ENCODE measurements at places on chromosomes 2 and 18. TPM values are rescaled to one million over a fixed set of nuclear protein-coding genes. Genes with fewer than 3 reads are reported as not detected.

- H3K36me3 ChIP-seq = no peaks in the 10 kb centered on the region
- no peak overlapping the region for H3K4me3 ChIP-seq
- peaks cover 21% of the 10 kb centered on the region for H3K4me1 ChIP-seq
- H3K27me3 ChIP-seq = peaks cover 30% of the 10 kb centered on the region
- H3K27ac ChIP-seq = no peak overlapping the region
Measured at GRCh38 chr2:241001413-241002274, 3.2 kb downstream of the SNED1 start.

DNA sequence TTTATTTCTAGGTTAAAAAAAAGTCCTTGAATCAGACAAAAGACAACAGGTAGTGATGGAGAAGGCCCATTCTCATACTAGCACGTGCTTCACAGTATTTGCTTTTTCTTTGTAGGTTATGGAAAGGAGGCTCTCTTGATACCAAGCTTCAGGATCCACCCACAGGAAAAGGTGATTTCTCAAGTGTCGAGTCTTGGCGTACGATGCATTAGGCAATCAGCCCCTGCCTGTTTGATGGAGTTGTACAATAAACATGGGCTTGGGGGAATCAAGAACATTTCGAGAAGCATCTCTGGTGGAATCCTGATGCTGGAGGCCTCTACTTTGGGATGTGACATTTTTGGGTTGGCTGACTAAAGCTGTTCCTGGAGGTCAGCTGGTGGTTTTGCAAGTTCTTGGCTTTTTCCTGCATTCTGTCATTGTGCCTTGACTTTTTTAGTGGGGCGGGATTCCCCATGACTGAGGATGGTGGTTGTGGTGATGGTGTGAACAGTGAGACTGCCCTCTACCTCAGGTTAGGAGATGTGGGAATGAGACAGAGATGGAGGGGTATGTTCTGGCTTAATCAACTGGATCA, 231.5 kb upstream of the SPRED2 start:
- no peaks in the 10 kb centered on the region for H3K36me3 ChIP-seq
- no peak for DNase-seq
- H3K27me3 ChIP-seq = no peaks in the 10 kb centered on the region
- H3K4me1 ChIP-seq = peaks cover 6% of the 10 kb centered on the region
- H3K27ac ChIP-seq = no peak overlapping the region

GRCh38 chr18:11991021-11991795, 9.9 kb downstream of the IMPA2 start:
- H3K36me3 ChIP-seq = no peaks in the 10 kb centered on the region
- H3K27ac ChIP-seq = peak overlapping the region; percentile 31
- no peak for DNase-seq
- H3K27me3 ChIP-seq = no peaks in the 10 kb centered on the region
- peaks cover 57% of the 10 kb centered on the region for H3K4me1 ChIP-seq

The FOXI3 gene
- not detected for total RNA-seq

GRCh38 chr2:15748736-15749323, 157.2 kb downstream of the DDX1 start:
- no peaks in the 10 kb centered on the region for H3K36me3 ChIP-seq
- no peak overlapping the region for H3K4me3 ChIP-seq
- peaks cover 18% of the 10 kb centered on the region for H3K4me1 ChIP-seq
- no peak for DNase-seq
- no peaks in the 10 kb centered on the region for H3K27me3 ChIP-seq

DNA sequence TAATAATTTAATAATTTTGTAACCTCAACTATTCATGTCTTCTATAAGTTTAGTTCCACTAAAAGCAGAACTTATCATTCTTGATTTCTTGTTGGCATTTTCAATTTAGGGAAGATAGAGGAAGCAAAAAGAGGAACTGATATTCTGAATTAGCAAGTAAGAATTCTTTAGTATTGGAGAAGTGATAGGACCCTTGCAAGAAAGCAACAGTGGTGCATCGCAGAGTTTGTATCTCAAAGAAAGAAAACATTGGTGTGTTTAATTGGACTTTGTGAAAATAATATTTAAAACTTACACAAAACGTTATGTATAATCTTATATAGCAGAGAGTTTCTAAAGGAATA, 36.5 kb upstream of the TNFRSF11A start:
- no peak for DNase-seq
- no peak overlapping the region for H3K27ac ChIP-seq
- H3K27me3 ChIP-seq = no peaks in the 10 kb centered on the region
- no peaks in the 10 kb centered on the region for H3K4me1 ChIP-seq

The TFCP2L1 gene
- under 0.01 TPM for total RNA-seq

The SKOR2 gene
- not detected for total RNA-seq

The KCNE4 gene
- 7.2 TPM for total RNA-seq

DNA sequence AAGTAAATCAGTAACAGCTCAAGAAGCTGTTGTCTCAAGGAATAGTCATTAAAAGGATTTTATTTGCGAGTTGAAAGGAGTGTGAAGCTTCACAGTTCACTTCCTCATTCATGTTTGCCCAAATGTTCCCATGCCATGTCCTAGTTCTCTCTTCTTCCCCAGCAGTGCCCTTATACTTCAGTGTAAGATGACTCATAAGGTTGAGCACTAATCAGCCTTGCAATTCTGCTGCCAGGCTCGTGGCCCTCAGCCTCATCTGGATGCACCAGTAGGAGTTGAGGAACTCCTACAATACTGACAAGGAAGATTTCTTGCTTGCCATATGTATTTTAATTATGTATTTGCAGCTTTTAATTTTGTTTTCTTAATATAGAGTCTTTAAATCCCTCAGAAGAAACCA, 1980.4 kb downstream of the SUCLG1 start:
- no peaks in the 10 kb centered on the region for H3K4me1 ChIP-seq
- H3K27me3 ChIP-seq = no peaks in the 10 kb centered on the region
- no peak overlapping the region for H3K27ac ChIP-seq
- no peaks in the 10 kb centered on the region for H3K36me3 ChIP-seq

The ATOH8 gene
- 15.7 TPM for total RNA-seq

The ANTXR1 gene
- 86.0 TPM for total RNA-seq

GRCh38 chr2:96108151-96108540, 8.2 kb downstream of the ADRA2B start:
- H3K27me3 ChIP-seq = no peaks in the 10 kb centered on the region
- H3K4me3 ChIP-seq = no peak overlapping the region
- H3K27ac ChIP-seq = peak overlapping the region; percentile 90
- no peaks in the 10 kb centered on the region for H3K36me3 ChIP-seq

The SERPINB11 gene
- total RNA-seq = not detected

DNA sequence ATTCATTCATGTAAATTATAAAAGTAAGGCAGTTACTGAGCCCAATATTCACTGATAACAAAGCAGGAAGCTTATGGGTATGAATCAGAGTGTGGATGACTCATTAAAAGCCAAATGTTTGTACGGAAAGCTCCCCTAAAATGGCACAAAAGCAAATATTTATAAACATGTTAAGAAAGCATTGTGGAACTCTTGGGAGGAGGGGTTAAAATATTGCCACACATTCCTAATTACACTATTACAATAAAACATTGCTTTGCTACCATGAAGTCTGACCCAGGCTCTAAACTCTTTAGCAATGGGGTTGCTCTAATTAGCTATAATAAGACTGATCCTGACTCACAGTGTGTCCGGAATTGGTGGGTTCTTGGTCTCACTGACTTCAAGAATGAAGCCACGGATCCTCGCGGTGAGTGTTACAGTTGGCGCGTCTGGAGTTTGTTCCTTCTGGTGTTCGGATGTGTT, 110.9 kb downstream of the NAB1 start:
- H3K4me3 ChIP-seq = no peak overlapping the region
- H3K36me3 ChIP-seq = no peaks in the 10 kb centered on the region
- no peaks in the 10 kb centered on the region for H3K4me1 ChIP-seq
- DNase-seq = no peak

DNA sequence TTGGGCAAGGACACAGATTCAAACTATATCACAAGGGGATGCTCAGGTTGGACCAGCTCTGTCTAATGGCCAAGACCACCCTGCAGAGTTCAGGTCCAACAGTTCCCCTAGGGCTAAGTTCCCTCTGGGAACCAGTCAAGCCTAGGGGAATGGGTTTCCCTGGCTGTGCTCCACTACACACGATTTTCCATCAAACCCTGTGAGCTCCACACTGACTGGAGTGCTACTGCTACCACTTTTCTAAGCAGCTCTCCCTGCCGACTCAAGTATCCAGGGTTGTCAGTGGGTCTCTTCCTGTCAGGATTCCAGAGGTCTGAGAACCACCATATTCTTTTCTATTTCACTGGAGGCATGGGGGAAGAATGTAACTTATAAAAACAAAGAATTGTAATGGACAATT, 280.4 kb upstream of the COL3A1 start:
- H3K27ac ChIP-seq = no peak overlapping the region
- no peak for DNase-seq
- H3K4me1 ChIP-seq = no peaks in the 10 kb centered on the region
- H3K27me3 ChIP-seq = no peaks in the 10 kb centered on the region
- H3K36me3 ChIP-seq = no peaks in the 10 kb centered on the region

DNA sequence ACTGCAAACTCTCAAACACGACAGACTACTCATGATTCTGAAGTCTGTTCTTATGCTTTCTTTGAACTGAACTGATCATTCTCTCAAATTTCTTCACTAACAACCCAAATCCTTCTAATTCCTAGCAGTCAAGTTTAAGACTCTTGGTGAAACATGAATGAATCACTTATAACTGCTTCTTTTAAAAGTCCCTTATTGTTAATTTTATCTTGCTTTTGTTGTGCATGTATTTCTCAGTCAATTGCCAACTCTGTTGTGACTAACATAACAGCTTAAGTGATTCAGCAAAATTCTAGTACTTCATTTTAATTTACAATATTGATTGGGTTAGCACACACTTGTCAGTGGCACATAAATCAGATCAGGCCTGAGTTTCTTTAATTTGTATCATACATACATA, 357.0 kb upstream of the FSIP2 start:
- H3K27ac ChIP-seq = no peak overlapping the region
- no peaks in the 10 kb centered on the region for H3K4me1 ChIP-seq
- no peak overlapping the region for H3K4me3 ChIP-seq
- DNase-seq = no peak
- no peaks in the 10 kb centered on the region for H3K27me3 ChIP-seq
- no peaks in the 10 kb centered on the region for H3K36me3 ChIP-seq

DNA sequence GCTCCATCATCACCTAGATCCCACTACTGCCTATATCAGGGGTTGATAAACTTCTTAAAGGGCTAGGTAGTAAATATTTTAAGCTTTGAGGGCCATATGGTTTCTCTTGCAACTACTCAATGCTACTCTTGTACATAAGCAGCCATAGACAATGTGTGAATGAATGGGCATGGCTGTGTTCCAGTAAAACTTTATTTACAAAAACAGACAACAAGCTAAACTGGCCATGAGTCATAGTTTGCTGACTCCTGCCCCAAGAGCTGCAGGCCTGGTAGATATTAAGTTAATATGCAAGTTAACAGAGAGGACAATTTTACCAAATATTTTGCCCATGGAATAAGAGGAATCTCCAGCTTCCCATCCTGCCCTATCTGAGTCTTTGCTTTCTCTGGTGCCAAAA, 29.8 kb upstream of the MYO3B start:
- H3K27me3 ChIP-seq = no peaks in the 10 kb centered on the region
- no peak for DNase-seq
- H3K4me3 ChIP-seq = no peak overlapping the region
- H3K36me3 ChIP-seq = no peaks in the 10 kb centered on the region

DNA sequence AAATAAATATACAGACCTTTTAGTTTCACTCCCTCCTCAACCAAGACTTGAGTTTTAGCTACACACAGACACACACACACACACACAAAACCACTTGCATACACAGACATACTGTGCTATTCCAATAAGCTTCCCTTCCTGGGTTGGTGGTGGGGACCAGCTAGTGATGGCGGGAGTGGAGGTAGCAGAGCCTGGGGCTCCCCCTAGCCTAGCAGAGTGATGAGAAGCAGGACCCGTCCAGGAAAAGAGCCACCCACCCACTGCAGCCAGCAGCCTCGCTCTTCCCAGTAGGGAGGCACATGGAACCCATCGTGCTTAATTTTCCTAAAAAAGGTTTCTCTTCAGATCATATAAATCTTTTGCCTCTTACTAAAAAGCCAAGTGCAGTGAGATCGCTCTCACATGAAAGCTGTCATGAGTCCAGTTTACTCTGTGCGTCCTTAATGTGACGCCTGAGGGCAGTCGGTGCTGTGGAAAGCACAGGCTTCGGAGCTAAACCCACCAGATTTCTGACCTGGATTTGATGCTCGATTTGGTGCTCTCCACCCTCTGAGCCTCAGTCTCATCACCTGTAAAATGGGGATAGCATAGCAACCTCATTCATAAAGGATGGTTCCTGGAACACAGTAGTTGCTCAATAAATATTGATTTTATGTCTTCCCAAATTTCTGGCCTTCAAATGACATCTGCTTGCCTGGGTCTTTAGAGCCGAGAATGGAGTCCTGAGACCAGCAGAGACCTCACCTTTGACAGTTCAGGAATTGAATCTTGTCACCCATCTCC, 60.1 kb upstream of the YWHAQ start:
- no peaks in the 10 kb centered on the region for H3K36me3 ChIP-seq
- DNase-seq = no peak
- no peak overlapping the region for H3K4me3 ChIP-seq

The SLC5A7 gene
- 0.22 TPM for total RNA-seq

DNA sequence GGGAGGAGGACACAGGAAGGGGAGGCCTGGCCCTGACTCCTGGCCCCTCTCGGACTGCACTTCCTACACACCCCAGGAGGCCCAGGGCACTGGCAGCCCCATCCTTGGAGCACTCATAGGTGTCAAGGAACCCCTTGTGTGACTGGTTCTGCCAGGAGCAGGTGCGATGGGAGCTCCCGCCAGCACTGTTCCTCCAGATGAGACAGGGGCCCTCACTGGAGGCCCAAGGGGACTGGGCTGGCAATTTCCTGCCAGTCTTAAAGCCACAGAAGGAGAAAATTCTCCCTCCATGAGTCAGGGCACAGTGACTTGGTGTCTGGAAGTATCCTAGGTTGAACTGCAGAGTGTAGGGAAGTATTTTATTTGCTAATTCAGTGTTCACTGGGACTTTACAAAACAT, 42.8 kb upstream of the MAL start:
- no peaks in the 10 kb centered on the region for H3K4me1 ChIP-seq
- H3K27me3 ChIP-seq = peaks cover 9% of the 10 kb centered on the region
- H3K36me3 ChIP-seq = no peaks in the 10 kb centered on the region
- H3K27ac ChIP-seq = no peak overlapping the region

- H3K27ac ChIP-seq = peak overlapping the region; percentile 45
- DNase-seq = peak; percentile 72
- no peaks in the 10 kb centered on the region for H3K27me3 ChIP-seq
- no peaks in the 10 kb centered on the region for H3K36me3 ChIP-seq
- H3K4me3 ChIP-seq = no peak overlapping the region
- peaks cover 8% of the 10 kb centered on the region for H3K4me1 ChIP-seq
Measured at GRCh38 chr2:42117923-42118753, 51.0 kb upstream of the EML4 start.

DNA sequence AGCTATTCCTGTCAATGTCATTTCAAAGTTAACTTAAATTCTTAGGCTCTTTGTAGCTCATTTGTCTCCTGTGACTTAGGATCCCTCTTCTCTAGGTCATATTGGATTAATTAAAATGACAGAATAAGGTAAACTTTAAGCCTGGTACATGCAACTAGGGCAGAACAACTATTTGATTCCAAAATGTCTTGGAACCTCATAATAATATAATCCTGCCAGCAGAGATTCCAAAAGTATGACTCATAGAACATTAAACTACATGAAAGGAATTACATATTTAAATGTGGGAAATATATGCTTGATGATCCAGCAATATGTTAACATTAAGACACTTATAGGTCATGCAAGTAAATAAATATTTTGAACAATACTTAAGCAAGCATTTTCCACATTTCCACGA, 63.3 kb downstream of the COL3A1 start:
- no peaks in the 10 kb centered on the region for H3K27me3 ChIP-seq
- no peaks in the 10 kb centered on the region for H3K4me1 ChIP-seq
- no peak overlapping the region for H3K4me3 ChIP-seq
- no peak overlapping the region for H3K27ac ChIP-seq
- H3K36me3 ChIP-seq = peaks cover 32% of the 10 kb centered on the region
- peak; percentile 71 for DNase-seq

- no peak overlapping the region for H3K27ac ChIP-seq
- H3K4me3 ChIP-seq = no peak overlapping the region
- no peak for DNase-seq
- H3K27me3 ChIP-seq = no peaks in the 10 kb centered on the region
- H3K4me1 ChIP-seq = peaks cover 46% of the 10 kb centered on the region
Measured at GRCh38 chr2:42841344-42841743, 49.0 kb upstream of the HAAO start.

Measured in muscle of leg (tissue), 16 donors.